GM12892 (cell line): ENCODE measurements at places on chromosomes 7 and 10.
A peak's percentile ranks its signal among the peaks of the same experiment; 100 is the strongest.

DNA sequence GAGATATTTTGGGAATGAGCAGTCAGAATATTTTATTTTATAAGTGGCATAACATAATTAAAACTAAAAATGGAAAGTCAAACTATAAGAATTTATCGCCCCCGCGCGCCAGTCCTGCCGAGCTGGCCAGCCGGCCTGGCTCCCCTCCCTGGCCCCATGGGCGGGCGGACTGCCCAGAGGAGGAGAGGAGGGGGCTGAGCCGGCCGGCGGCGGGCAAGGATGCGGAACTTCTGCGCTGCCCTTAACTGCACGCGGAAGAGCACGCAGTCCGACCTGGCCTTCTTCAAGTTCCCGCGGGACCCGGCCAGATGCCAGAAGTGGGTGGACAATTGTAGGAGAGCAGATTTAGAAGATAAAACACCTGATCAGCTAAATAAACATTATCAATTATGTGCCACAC lies 96.8 kb downstream of the DKK1 start:
- no peak for DNase-seq

- DNase-seq, result no peak
These were observed 59.3 kb downstream of the DLG5 start for GRCh38 chr10:77867124-77867719.

DNA sequence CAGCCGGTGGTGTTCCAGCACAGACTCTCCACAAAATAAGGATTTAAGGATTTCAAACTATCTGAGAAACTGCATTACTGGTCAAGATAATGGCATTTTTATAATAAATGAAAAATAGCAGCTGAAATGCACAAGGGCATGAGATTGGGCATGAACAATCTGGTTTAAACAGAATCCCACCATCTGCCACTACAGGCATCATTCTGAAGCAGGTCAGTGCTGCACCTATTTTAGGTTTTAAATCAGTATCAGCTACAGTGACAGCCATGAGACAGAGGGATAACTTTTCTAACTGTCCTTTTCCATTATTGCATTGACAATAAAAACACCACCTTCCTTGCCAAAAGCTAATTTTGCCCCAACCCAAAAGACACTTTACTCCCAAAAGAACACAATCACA lies 186.8 kb downstream of the ETV1 start:
- no peak for DNase-seq

DNA sequence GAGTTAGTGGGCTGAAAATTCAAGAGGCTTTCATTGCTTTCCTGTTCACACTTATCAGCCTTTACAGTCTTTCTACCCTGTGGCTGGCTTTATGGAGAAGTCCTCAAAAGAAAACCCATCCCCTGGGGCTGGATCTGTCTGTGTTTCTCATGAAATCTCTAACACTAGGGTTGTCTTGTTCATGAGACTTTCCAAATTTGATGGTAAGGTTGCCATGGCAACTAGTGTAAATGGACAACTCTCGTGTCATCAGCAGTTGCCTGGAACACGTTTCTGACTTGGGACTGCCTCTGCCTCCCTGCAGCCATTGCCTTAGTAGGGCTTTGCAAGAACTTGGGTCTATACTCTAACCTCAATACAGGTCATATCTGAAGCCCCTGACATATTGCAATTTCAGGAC lies 35.8 kb upstream of the PLPP4 start:
- DNase-seq, result no peak

DNA sequence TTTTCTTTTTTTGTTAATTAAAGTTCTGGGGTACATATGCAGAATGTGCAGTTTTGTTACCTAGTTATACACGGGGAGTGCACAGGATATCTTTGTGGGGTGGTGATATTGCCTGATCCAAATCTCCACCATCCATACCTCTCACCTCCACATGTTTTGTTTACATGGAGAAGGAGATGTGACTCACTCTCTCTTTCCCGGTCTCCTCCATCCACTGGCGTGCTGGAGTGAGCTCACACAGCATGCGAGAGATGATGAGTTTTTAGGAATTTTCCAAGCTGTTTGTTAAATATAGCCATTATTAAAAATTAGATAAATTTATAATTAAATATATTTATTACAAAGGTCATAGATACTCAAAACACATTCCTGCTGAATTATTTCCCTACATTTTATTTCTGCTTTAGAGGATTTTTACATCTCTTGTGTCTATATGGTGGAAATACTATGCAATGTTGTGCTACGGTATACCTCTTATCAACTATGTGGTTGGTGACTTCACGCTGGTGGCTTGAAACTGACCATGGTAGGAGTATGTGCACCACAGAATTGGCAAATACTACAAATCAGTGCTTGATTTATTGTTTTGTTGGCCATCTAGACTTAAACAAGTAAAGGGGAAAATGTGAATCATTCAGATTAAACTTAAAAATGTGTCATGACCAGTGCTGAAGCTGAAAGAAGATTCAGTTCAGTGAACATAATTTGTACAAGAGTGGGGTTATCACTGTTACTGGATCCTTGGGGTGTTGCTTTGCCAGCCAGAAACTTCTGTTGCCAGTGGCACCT lies 107.9 kb upstream of the FAM180A start:
- DNase-seq, result no peak

GRCh38 chr7:83161186-83161585 lies 1.5 kb downstream of the PCLO start:
- no peak for DNase-seq

- DNase-seq, result no peak
These were observed 137.3 kb upstream of the RHOBTB1 start for GRCh38 chr10:61081301-61081700.

DNA sequence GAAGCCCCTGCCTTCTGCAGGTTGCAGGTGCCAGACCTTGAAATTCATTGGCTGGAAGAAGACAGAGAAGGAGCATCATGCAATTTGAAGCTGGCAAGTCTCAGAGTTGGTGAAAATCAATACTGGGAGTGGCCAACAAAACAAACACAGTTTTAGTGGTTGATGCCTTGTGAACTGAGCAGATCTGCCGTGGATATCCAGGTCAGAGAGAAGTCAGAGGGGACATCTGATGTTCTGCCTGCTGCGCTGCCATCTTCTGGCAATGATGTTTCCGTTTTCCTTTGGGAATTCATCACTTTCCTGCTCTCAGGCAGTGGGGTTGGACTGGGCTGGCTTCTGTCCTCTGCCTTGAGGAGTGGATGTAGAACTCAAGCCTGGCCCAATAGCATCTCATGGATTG lies 132.0 kb downstream of the RPS24 start:
- no peak for DNase-seq

DNA sequence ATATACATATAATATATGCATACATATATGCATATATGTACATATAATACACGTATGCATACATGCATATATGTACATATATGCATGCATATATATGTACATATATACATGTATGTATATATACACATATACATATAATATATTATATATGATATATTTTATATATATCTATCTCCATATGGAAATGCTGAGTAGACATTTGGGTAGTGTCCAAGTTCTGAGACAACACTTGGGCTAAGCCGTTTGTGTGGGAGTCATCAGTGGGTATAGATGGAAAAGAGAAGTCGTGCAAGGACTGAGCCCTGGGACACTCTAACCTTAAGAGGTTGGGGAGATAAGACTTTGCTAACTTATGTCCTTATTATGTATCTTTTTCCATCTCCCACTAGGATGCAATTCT lies 165.2 kb upstream of the PODXL start:
- no peak for DNase-seq

- DNase-seq, result peak; percentile 52
These were observed 41.8 kb downstream of the BLNK start for GRCh38 chr10:96229568-96230030.

- no peak for DNase-seq
These were observed 58.5 kb downstream of the BEND7 start for GRCh38 chr10:13470270-13470669.

GRCh38 chr7:37251222-37251621 lies 197.4 kb downstream of the ELMO1 start:
- DNase-seq, result no peak

- DNase-seq, result no peak
These were observed 79.3 kb downstream of the ELFN1 start for GRCh38 chr7:1749351-1749863.

DNA sequence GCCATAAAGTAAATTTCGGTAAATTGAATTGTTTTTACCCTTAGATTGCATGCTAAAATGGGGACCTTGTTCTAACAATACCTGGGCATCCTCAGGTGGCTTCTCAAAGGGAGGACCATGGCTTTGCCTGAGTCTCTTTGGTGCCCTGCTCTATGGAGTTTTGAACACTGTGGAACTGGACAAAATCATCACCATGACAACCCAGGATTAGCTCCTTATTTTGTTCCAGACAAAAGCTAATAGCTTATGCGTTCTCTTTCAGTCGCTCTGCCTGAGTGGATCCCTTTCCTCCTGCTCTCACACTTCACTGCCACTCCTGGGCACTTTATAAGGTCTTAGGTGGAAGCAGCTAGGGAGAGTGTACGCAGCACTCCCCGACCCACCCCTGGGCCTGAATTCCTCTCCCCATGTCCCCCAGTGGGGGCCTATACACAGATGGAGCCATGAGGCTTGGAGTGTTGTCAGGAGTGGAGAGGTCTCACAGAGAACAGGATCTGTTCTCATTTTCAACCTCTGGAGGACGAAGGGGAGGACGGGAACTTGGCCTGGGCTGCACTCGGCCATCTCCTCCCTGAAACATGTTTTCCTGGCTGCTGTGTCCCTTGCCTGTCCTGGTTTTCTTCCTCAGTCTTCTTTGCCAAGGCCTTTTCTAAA lies 19.0 kb downstream of the ADCYAP1R1 start:
- DNase-seq, result no peak

DNA sequence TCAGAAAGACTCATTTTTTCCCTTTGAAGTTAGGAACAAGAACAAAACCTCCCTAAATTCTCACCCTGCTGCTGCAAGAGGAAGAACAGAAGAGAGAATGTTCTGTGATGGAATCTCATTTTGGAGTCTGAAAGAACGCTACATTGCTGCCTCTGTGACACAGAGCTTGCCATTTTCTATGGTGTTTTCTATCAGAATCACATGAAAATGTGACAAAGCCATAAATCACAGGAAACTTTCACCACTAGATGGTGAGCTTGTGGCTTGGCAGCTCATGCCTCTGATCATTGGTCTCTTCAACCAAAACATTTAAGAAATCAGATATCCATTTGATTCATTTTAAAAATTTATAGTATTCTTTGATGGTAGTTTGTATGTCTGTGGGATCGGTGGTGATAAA lies 82.9 kb downstream of the CADPS2 start:
- no peak for DNase-seq

DNA sequence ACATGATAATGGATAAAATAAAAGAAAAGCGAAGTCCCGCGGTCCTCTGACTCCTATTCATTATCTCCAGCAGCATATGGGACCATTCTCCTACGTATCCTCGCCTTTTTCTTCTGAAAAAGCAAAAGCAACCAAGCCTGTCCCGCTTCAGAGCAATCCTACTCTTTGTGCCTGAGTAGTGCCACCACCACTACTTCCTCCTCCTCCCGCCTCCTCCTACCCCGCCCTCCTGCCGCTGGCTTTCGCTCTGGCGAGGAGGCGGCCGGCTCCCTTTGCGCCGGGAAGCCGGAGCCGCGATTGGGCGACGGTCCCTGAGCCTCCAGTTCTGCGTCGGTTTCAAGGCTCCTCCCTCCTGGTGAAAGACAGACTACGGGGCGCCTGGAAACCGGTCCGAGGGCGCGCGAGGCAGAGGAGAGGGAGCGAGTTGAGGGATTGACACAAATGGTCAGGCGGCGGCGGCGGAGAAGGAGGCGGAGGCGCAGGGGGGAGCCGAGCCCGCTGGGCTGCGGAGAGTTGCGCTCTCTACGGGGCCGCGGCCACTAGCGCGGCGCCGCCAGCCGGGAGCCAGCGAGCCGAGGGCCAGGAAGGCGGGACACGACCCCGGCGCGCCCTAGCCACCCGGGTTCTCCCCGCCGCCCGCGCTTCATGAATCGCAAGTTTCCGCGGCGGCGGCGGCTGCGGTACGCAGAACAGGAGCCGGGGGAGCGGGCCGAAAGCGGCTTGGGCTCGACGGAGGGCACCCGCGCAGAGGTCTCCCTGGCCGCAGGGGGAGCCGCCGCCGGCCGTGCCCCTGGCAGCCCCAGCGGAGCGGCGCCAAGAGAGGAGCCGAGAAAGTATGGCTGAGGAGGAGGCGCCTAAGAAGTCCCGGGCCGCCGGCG lies at the start of gene FZD1:
Gene FZD1, plus strand, starts transcription at position 388 of the 878 bp plus-strand sequence. Its CDS starts 448 bp downstream, at position 836.
- peak; percentile 70 for DNase-seq

- DNase-seq, result no peak
These were observed 70.4 kb upstream of the CC2D2B start for GRCh38 chr10:95837356-95837776.

GRCh38 chr7:94395141-94396036 lies 694 bp downstream of the COL1A2 start:
- peak; percentile 37 for DNase-seq

GRCh38 chr10:104796823-104797222 lies 155.7 kb downstream of the SORCS3 start:
- DNase-seq, result no peak

DNA sequence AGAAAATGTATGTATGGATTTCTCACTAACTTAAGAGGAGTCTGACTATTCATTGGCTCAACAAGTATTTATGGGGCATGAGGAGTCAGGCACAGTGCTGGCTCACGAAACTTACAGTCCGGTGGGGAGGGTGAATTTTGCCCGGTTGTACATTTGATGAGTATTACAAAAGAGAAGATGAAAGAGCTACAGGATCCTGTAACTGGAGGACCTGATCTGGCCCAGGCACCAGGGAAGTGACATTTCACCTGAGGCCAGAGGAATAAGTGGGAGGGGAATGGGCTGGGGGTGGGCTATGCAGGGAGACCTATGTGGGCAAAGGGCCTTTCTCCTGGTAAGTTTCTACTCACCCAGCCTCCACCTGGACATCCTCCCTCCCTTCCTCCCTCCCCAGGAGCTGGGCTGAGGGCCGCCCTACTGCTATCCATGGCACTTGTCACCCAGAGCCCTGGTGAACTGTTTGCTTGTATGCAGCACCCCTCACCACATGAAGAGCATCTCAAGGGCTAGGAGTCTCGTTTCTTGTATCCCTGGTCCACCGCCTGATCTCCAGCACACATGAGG lies 101.1 kb upstream of the ZNF438 start:
- no peak for DNase-seq

- peak; percentile 82 for DNase-seq
These were observed at the start of gene IL15RA for GRCh38 chr10:5977471-5978229. TSS of gene IL15RA (minus strand) at chr10:5977543. CDS start at chr10:5977492, 51 bp downstream.

GRCh38 chr7:135662373-135663114 lies at the start of gene STMP1:
TSS of gene STMP1 (plus strand) at chr7:135662514.
- peak; percentile 90 for DNase-seq

GRCh38 chr10:71297343-71297742 lies 21.7 kb upstream of the SLC29A3 start:
- DNase-seq, result no peak

DNA sequence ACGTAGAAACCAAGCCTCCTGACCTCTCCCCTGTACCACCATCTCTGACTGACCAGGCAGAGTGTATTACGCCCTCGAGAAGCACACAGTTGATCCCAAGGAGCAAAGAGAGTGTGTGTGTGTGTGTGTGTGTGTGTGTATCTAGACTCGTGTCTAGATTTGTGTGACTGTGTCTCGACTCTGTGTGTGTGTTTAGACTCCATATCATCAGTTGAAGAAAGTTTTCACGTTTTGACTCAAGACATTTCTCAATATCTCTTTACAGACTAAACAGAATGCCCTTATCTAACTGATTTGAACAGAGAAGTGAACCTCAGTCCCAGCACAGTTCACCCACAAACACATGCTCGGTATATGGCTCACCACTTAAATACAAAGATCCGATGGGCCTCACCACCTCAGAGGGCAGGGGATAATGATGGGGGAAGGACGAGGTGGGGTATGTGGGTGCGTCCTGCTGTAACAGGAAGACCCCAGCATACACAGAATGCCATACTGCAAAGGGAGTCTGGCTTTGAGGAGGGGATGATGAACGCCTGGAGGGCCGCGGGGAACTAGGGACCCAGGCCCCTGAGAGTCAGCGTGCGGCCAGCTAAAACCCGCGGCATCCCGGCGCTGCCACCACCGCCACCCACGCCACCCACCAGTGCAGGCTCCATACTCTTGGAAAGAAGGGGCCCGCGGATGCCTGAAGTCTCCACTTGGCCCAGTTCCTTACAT lies 780 bp downstream of the ALDH18A1 start:
- DNase-seq, result no peak
